Nephron progenitor cell (in vitro differentiated cells): ENCODE measurements at places on chromosomes 7 and 10.

DNA sequence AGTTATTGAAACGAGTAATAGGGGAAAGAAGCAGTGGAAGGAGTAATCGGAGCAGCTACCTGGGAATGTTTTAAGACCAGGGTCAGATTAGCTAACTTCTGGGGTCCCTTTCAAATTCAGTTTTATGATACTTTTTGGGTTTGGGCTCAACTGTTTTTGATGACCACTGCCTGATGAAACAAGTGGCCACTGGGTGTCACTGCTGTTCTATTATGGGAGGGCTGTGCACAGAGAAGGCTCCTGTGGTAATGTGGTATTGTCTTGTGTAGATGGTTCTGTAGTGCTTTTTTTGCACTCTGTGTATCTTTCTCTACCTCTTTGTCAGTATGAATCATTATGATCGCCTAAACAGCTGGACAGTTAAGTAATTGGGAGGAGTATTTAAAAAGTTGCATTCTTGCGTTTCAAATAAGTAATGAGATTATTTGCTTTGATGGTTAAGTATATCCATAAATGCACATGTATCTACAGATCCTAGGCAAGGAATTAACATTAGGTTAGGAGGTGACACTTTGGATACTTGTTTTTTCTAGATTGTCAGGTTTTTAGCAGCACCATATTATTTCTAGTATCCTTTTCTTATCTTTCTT lies 128.4 kb downstream of the ABCA13 start:
- H3K27me3 ChIP-seq: no peaks in the 10 kb centered on the region
- peaks cover 12% of the 10 kb centered on the region for H3K4me1 ChIP-seq
- no peak overlapping the region for H3K27ac ChIP-seq

- H3K4me3 ChIP-seq: no peak overlapping the region
- H3K27ac ChIP-seq: no peak overlapping the region
- DNase-seq: no peak
- H3K27me3 ChIP-seq: no peaks in the 10 kb centered on the region
- H3K4me1 ChIP-seq: no peaks in the 10 kb centered on the region
Observed at GRCh38 chr7:145643981-145644380, 472.6 kb upstream of the CNTNAP2 start.

DNA sequence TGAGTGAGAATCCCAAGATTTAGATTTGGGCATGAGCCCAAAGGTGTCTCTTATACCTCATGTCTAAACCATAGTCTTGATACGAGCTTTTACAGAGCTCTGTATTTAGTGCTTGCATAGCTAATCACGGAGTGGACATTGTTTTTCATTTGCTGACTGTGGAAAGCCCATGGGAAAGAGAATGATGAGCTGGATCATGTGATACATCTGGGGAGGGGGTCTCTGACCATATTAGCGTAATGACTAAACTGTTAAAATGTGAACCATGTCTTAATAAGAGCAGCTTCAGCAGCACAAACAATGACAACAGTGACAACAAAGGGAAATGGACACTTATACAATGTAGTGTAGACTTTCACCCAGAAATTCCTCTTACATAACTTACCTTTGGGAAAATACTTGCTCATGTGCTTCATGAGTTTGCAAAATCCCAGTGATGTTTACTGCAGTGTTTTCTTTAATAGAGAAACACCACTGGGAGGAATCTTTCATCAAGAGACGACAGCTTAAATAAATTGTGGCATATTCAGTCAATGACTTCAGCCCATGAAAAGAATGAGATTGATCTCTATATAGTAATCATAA lies 44.0 kb upstream of the ITGB1 start:
- H3K4me1 ChIP-seq: peaks cover 11% of the 10 kb centered on the region
- peaks cover 3% of the 10 kb centered on the region for H3K27me3 ChIP-seq
- H3K4me3 ChIP-seq: no peak overlapping the region
- no peaks in the 10 kb centered on the region for H3K36me3 ChIP-seq
- no peak for DNase-seq

DNA sequence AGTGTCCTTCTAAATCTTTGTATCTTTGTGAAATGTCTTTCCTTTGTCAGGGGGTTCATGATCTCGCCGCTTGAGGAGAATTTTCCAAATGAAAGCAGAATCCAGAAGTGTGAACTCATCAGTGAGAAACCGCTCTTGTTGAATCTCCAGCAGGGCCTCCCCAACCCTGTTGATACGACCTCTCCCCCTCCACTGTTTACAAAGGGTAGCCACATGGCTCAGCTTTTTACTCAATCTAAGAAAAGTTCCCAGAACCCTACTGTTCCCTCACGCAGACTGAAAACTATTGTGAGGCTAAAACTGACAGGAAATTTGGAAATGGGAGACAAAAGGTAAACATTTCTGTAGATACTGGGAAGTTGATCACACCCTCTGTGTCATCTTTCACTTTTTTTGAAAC lies 73.9 kb downstream of the SEMA3C start:
- H3K27me3 ChIP-seq: no peaks in the 10 kb centered on the region
- H3K4me1 ChIP-seq: peaks cover 54% of the 10 kb centered on the region
- no peak overlapping the region for H3K4me3 ChIP-seq
- peaks cover 43% of the 10 kb centered on the region for H3K36me3 ChIP-seq
- peak overlapping the region; percentile 96 for H3K27ac ChIP-seq

GRCh38 chr10:28915989-28916588 lies 238.8 kb downstream of the BAMBI start:
- H3K27me3 ChIP-seq: peaks cover 7% of the 10 kb centered on the region
- no peak overlapping the region for H3K27ac ChIP-seq
- peaks cover 17% of the 10 kb centered on the region for H3K4me1 ChIP-seq
- no peak overlapping the region for H3K4me3 ChIP-seq
- DNase-seq: no peak

GRCh38 chr7:30240106-30240800 lies 44.1 kb upstream of the ZNRF2 start:
- H3K27ac ChIP-seq: no peak overlapping the region
- no peak overlapping the region for H3K4me3 ChIP-seq
- H3K4me1 ChIP-seq: peaks cover 7% of the 10 kb centered on the region
- H3K36me3 ChIP-seq: no peaks in the 10 kb centered on the region

GRCh38 chr10:50326757-50327701 lies 75.7 kb upstream of the ASAH2 start:
- H3K36me3 ChIP-seq: no peaks in the 10 kb centered on the region
- H3K4me3 ChIP-seq: no peak overlapping the region
- no peak overlapping the region for H3K27ac ChIP-seq
- no peaks in the 10 kb centered on the region for H3K4me1 ChIP-seq
- H3K27me3 ChIP-seq: no peaks in the 10 kb centered on the region

- H3K36me3 ChIP-seq: peaks cover 13% of the 10 kb centered on the region
- H3K4me3 ChIP-seq: peak overlapping the region; percentile 6
- peaks cover 62% of the 10 kb centered on the region for H3K4me1 ChIP-seq
- no peak overlapping the region for H3K27ac ChIP-seq
- DNase-seq: peak; percentile 23
Observed at GRCh38 chr7:128027485-128027980, 3.7 kb downstream of the LRRC4 start.

- H3K4me3 ChIP-seq: no peak overlapping the region
- DNase-seq: no peak
- H3K36me3 ChIP-seq: no peaks in the 10 kb centered on the region
Observed at GRCh38 chr10:32851301-32851700, 106.7 kb downstream of the ITGB1 start.

DNA sequence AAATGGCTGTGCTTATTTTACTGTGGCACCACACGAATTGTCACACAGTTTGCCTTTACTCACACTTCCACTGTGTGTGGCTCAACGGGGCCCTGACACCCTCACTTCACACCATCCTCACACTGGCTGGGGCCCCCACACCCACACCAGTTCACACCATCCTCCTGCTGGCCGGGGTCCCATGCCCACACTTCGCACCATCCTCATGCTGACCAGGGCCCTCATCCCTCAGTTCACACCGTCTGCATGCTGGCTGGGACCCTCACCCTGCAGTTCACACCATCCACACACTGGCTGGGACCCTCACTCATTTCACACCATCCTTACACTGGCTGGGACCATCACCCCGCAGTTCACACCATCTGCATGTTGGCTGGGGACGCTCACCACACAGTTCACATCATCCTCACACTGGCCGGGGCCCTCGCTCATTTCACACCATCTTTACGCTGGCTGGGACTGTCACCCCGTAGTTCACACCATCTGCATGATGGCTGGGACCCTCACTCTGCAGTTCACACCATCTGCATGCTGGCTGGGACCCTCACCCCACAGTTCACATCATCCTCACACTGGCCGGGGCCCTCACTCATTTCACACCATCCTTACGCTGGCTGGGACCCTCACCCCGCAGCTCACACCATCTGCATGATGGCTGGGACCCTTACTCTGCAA lies 36.0 kb downstream of the BRI3 start:
- peak overlapping the region; percentile 66 for H3K27ac ChIP-seq
- H3K4me1 ChIP-seq: peaks cover 1% of the 10 kb centered on the region

DNA sequence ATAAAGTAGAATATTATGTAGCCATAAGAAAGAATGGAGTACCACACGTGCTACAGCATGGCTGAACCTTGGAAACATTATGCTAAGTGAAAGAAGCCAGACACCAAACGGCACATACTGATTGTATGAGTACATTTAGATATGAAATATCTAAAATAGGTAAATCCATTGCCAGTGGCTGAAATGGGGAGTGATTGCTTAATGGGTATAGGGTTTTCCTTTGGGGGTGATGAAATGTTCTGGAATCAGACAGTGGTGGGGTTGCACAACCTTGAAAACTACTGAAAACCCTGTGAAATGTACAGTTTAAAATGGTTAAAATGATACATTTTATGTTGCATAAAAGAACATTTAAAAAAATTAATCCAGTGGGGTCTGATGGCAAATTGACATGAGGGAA lies 667.9 kb downstream of the AUTS2 start:
- DNase-seq: no peak
- peaks cover 3% of the 10 kb centered on the region for H3K27me3 ChIP-seq
- no peaks in the 10 kb centered on the region for H3K36me3 ChIP-seq
- peaks cover 19% of the 10 kb centered on the region for H3K4me1 ChIP-seq
- no peak overlapping the region for H3K27ac ChIP-seq

- H3K4me1 ChIP-seq: no peaks in the 10 kb centered on the region
- no peak for DNase-seq
- no peak overlapping the region for H3K27ac ChIP-seq
- no peaks in the 10 kb centered on the region for H3K36me3 ChIP-seq
- no peak overlapping the region for H3K4me3 ChIP-seq
- H3K27me3 ChIP-seq: peaks cover 14% of the 10 kb centered on the region
Observed at GRCh38 chr7:22390516-22390915, 33.6 kb upstream of the RAPGEF5 start.

DNA sequence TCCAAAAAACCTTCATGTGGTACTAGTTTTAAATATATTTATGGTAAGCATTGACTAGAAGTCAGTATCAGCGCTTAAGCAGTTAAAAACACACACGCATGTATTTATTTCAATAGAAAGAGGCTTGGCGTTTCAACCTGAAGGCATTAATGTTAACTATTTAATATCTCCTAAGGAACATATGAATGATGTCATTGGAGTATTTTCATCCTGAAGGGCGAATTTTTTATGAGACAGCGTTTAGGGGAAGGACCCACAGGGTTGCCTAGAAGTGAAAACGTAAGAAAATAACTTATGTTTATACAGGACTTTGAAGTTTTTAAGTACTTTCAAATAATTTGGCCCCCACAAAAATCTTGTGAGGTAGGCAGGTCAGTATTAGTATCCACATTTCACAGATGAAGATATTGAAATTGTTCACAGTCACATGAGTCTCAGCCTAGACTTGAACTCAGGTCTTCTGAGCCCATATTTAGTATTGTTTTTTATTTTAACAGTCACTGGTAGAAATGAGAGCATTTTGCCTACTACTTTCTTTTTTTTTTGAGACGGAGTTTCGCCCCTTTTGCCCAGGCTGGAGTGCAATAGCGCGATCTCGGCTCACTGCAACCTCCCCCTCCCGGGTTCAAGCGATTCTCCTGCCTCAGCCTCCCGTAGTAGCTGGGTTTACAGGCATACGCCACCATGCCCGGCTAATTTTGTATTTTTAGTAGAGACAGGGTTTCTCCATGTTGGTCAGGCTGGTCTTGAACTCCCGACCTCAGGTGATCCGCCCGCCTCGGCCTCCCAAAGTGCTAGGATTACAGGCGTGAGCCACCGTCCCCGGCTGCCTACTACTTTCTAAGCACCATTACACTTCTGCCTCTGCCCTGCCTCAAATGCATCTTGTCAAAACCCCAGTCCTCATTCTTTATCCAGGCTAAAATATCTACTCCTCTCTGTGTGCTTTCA lies 1.8 kb downstream of the SLK start:
- peaks cover 21% of the 10 kb centered on the region for H3K36me3 ChIP-seq
- H3K27me3 ChIP-seq: peaks cover 4% of the 10 kb centered on the region
- H3K4me3 ChIP-seq: peak overlapping the region; percentile 96
- H3K4me1 ChIP-seq: peaks cover 37% of the 10 kb centered on the region
- no peak overlapping the region for H3K27ac ChIP-seq
- DNase-seq: no peak
